ENCODE measurements at places on chromosomes 2 and 18. TPM values are rescaled to one million over a fixed set of nuclear protein-coding genes. Genes with fewer than 3 reads are reported as not detected.

The OTOF gene
- total RNA-seq: 0.13 TPM

The CELF4 gene
- total RNA-seq: not detected

The MPV17 gene
- total RNA-seq: 83.0 TPM

The STPG4 gene
- not detected for total RNA-seq

The NCKAP5 gene
- 0.83 TPM for total RNA-seq

The ALLC gene
- not detected for total RNA-seq

The C1GALT1C1L gene
- total RNA-seq: 2.3 TPM

The SLC4A5 gene
- total RNA-seq: 0.47 TPM

The CCDC85A gene
- 0.32 TPM for total RNA-seq

The LAMA3 gene
- 52.1 TPM for total RNA-seq

The FAM124B gene
- total RNA-seq: not detected

The CCDC74B gene
- 4.2 TPM for total RNA-seq
